Fibroblast of skin of back (primary cell): ENCODE measurements at places on chromosomes 7 and 10.

DNA sequence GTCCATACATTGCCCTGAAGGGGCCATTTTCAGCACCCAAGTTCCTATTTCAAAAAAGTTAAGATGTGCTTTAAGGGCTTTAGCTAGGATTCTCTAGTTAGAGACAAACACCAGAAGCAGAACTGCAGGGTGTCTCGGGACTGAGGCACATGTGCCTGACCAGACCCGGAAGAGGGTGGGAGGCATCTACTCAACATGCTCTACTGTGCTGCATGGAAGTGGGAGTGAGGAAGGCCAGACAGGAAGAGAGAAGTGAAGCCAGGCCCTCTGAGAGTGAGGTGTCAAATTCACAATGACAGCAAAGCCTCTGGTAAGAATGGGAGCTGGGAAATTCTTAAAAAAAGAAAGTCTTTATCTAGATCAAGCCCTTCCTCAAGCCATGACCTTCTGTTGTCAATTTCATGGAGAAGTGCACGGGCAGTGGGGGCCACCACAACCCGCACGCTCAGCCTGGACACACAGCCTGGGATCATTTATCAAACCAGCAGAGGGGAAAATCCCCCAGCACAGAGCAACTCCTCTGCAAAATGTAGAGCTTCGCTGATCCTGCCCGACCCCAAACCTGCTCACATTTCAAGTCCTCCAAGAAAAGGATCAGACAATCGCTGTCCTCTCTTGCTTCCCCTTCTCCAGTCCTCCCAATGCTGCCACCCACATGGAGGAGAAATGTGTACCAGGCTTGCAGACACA, 38.7 kb downstream of the PLXNA4 start:
- DNase-seq, result no peak

GRCh38 chr10:129778571-129778970, 185.5 kb downstream of the EBF3 start:
- DNase-seq, result no peak

- DNase-seq, result no peak
These were observed 143.3 kb downstream of the SLC25A13 start for GRCh38 chr7:96178581-96178980.

- DNase-seq, result peak; percentile 54
These were observed 2.3 kb downstream of the LRRTM3 start for GRCh38 chr10:66927971-66928770.

DNA sequence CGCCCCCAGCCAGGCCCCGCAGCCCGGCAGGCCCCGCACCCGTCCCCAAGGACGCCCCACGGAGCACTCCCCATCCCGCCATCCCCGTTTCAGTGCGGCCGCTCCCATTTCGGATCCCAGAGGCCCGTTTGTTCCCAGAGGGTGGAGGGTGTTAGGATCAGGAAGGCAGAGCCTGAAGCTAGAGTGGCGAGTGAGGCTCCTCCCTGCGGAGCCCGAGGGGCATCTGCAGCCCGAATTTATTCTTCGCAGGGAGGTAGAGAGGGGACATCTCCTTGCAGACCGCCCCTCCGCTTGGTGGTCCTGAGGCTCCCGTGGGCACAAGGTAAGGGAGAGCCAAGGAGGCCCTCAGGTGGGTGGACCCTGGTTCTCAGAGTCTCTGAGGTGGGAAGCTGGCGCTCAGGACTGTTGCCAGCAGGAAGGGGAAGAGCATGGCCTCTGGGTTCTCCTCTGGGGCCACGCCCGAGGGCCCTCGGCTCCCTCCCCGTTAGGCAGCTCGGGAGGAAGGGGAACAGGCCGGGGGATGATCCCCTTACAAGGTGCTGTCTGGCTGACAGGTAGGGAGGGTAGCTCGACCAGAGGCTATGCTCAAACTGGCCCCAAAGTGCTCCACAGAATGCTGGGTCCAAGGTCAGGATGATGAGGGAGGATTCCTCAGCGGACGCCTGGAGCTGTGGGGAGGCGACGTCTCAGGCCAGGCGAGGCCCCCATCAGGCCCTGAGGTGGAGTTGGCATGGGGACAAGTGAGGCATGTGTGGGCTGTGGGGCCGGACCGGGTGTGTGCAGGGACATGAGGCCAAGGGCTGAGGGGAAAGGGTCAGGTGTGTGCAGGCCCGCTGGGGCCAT, 17.4 kb downstream of the POLL start:
- no peak for DNase-seq

- no peak for DNase-seq
These were observed 409.4 kb downstream of the GATA3 start for GRCh38 chr10:8463853-8464252.

DNA sequence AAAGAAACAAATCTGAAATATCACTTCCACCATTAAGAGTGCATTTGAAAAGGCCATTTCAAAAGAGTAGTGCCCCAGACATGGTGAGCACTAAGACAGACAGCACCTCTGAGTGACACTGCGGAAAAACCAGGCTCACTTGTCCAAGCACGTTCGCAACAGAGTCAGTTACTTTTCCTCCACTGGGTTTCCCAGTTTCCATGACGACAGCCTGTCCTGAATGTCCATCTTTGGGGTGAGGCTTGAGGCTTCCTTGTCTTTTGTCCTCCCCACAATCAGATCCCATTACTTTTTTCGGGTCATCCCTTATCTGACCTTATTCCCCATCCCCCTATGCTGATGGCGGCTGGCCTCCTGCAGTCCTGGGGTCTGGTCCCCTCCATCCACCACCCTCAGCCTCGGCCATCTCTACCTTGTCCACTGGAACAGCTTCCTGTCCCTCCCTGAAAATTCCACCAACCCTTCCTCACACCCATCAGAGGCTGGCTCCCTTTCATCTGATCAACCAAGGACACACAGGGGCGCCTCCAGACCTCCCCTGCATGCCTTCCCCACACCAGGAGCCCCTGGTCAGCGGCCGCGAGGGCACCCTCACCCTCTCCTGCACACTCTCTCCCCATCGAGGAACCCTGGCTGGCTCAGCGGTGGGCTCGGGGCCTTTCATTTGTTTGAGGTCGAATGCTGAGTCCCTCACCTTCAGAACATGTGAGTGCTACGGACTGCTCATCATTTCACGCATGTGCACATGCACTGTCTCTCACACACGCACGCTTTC, 363.6 kb downstream of the DNAJB6 start:
- no peak for DNase-seq

- DNase-seq, result no peak
These were observed 184.6 kb upstream of the PLXNA4 start for GRCh38 chr7:132760866-132761265.

- no peak for DNase-seq
These were observed 40.2 kb downstream of the TCF7L2 start for GRCh38 chr10:112990271-112990670.

- DNase-seq, result peak; percentile 61
These were observed 15.8 kb upstream of the BNIP3 start for GRCh38 chr10:131997366-131998049.

- DNase-seq, result no peak
These were observed 1106.2 kb downstream of the XPNPEP1 start for GRCh38 chr10:108817135-108817534.

GRCh38 chr10:42638821-42639270, 476 bp upstream of the ZNF33B start:
- DNase-seq, result no peak

GRCh38 chr7:50994753-50995319, 212.1 kb upstream of the GRB10 start:
- DNase-seq, result no peak

DNA sequence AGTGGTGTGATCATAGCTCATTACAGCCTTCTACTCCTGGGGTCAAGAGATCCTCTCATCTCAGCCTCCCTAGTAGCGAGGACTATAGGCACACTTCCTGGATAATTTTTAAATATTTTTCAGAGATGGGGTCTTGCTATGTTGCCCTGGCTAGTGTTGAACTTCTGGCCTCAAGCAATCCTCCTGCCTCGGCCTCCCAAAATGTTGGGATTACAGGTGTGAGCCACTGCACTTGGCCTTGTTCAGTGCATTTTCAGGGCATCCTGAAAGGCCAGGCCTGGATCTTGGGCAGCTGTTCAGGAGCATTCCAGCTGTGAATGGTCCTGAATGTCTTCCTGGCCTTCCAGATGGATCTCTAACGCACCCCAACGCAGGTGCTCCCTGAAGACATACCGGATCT, 95.7 kb downstream of the PFKFB3 start:
- no peak for DNase-seq

- DNase-seq, result no peak
These were observed 112.1 kb downstream of the GALNT11 start for GRCh38 chr7:152137476-152138025.

DNA sequence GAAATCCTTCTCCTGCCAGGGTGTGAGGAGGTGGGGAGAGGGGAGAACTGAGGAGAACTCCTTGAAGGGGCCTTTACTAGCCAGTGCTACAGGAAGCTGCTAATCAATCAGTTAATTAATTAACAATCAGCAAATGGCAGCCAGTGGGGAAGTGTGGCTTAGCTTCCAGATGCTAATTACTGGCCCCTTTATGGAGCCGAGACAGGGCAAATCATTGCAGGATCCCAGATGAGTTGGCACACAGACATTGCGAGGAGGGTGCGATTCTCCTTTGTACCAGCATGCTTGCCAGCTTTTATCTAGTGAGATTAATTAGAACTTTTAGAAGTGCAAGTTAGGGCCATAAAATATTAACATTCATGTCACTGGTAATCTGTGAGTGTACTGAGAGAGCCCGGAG, 84.0 kb downstream of the XRCC2 start:
- no peak for DNase-seq

GRCh38 chr7:34227525-34227924, 322.2 kb downstream of the BMPER start:
- DNase-seq, result no peak

- DNase-seq, result no peak
These were observed 38.1 kb downstream of the WASL start for GRCh38 chr7:123710683-123711082.

DNA sequence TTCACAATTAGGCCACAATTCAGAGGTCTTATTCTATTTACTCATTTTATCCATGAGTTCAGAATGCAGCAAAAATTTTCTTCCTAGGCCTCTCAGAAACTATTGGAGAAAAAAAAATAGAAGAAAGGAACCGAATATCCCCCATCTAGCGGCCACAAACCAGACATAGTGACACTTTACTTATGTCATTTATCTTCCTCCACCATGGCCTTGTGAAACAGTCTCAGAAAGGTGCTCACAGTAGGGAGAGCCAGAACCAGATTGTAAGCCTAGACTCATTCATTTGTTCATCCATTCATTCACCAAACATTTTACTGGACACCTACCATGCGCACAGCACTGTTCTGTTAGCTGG, 16.0 kb downstream of the CREB3L2 start:
- DNase-seq, result no peak

- peak; percentile 95 for DNase-seq
These were observed 369.4 kb downstream of the INHBA start for GRCh38 chr7:41333511-41333910.

GRCh38 chr7:31091924-31092434, 39.9 kb downstream of the ADCYAP1R1 start:
- no peak for DNase-seq

DNA sequence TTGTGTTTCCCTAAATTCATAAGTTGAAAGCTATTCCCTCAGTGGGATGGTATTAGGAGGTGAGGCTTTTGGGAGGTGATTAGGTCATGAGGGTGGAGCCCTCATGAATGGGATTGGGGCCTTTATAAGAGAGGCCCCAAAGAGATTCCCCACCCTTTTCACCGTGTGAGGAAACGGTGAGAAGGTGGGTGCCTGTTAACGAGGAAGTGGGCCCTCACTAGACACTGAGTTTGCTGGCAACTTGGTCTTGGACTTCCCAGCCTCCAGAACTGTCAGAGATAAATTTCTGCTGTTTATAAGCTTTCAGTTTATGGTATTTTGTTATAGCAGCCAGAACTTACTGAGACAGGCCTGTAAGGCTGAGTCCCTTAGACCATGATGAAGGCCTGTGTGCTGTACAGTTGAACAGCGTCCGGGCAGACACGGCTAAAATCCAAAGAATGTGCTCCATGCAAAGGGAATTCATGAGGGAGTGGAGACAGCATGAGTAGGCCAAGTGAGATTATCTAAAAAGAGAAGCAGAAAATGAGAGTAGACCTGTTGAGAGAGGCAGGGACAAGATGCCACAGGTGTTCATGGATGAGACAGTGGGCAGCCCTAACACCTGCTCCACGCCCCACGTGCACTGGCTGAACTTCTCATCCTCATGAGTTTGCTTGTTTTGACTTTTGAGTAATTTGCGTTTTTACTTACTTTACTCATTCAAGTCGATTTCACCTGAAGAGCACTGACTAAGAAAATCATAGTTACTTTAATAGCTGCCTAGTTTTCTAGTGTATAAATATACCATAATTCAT, 66.9 kb upstream of the SFMBT2 start:
- no peak for DNase-seq

GRCh38 chr7:30650421-30650808, 31.8 kb downstream of the CRHR2 start:
- DNase-seq, result no peak

DNA sequence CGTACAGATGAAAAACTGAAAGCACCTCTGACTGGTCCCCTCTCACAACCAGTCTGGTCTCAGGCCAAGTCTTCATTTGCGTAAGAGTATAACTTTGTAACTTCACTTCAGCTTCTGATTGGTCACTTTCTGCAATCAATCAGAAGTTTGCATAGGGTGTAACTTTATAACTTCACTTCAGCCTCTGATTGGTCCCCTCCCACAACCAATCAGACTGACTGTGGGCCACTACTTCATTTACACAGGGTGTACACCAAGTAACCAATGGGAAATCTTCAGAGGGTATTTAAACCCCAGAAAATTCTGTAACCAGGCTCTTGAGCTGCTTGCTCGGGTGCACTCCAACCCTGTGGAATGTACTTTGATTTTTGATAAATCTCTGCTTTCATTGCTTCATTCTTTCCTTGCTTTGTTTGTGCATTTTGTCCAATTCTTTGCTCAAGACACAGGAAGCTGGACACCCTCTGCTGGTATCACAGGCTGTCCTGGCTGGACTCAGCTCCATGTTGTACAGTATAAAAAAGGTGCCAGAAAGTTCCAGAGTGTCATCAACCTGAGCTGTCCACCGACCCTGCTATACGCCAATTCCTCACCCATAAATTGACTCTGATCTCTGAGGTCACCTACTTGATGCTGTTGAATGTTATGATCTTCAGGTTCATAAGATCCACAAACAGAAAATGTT, 74.5 kb downstream of the COBL start:
- DNase-seq, result no peak

DNA sequence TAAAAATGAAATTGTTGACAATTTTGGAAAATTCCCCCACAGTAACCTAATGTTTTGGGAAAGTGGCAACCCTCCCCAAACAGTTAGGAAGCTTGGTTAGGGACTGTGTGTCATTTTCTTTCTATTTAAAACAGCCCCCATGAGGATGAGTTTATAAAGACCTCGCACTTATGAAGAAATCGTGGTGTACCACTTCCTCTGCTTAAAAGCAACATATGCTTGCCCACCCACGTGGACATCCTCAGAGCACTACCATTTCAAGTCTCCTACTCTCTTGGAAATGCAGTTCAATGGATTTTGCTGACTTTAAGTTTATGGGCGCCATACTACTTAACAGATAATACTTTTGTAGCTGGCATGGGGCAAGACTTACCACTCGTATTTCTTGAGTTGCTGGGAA, 223.8 kb downstream of the DYNC1I1 start:
- no peak for DNase-seq
